ENCODE measurements at places on chromosomes 7 and 10.

- DNase-seq: no peak
Observed at GRCh38 chr7:90552521-90552920, 43.6 kb upstream of the CDK14 start.

- no peak for DNase-seq
Observed at GRCh38 chr7:138309186-138309585, 150.9 kb upstream of the TRIM24 start.

DNA sequence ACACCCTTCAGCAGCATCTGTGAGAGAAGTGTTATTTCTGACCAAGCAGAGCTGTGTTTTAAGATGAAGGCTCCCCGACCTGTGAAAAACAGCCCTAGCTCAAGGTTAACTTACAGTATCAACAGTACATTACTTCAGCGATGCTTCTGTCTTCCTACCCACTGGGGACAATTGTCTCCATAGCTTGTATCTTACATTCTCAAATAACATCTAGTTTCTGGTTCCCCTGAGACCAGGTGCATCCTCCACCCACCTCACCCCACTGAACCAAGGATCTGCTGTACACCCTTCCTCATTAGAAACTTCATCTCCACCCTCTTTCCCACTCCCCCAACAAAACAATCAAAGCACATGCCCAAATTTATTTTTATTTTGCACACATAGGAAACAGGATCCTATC is 102.0 kb downstream of the VOPP1 start:
- DNase-seq: no peak

GRCh38 chr10:846126-846685 is 85.3 kb downstream of the LARP4B start:
- DNase-seq: no peak

GRCh38 chr10:82462910-82463551 is 588.0 kb downstream of the NRG3 start:
- DNase-seq: no peak

- no peak for DNase-seq
Observed at GRCh38 chr10:132143162-132143561, 43.6 kb upstream of the DPYSL4 start.

DNA sequence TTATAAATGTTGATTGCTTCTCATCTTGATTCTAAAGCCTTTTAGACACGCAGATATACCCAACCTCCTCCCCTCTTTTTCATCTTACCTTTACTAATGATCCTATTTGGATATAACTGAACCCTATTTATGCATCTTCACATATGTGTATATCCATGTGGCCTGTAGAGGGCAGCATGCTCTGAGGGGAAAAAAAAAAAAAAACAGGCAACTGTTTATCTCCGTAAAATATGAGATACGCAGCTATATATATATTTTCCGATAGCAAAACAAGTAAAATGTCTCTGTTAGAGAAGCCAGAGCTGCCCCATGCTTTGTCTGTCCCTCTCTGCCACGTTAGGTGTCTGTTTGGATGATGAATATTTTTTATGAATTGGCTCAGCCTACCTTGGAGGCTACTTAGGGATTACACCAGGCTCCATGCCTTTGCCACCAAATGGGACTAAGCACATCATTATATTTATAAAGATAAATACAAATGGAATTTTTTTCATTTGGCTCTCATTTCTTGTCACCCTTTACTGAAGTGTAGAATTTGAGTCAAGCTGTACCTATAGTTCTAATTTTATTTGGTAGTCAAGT is 174.8 kb upstream of the FZD1 start:
- DNase-seq: no peak

DNA sequence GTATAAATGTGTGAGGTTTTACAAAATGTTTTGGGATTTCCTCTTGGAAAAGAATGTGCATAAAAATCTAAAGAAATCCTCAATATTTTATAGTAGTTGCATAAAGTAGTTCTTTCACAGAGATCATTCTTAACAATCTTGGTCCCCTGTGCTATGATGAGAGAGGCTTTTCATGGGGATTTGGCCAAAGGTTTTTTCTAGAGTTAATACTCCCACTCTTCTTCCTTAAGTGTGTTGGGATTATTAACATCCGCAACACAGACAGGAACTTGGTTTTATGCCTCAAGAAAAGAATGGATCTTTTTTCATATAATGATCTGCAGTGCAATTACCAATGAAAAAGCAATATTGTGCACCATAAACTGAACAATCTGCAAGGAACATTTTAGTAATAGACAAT is 71.5 kb downstream of the AGMO start:
- no peak for DNase-seq

- DNase-seq: no peak
Observed at GRCh38 chr7:158820656-158821055, 8.7 kb downstream of the ESYT2 start.

GRCh38 chr10:26739071-26739631 is 41.6 kb downstream of the PDSS1 start:
- no peak for DNase-seq

DNA sequence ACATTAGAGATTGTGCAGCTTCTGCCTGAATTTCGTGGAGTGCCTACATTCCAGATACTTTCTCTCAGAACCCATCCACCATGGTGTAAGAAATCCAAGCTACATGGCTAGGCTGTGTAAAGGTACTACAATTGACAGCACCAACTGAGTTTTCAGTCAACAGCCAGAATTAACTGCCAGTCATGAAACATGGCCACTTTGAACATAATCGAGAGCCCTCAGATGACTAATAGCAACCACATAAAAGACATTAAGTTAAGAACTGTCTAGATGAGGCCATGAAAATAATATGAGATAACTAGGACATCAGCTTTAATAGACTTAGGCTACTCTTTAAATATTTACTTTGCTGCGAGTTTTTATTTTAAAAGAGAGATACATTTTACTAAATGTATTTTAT is 1106.8 kb upstream of the LRRTM3 start:
- DNase-seq: no peak

- DNase-seq: no peak
Observed at GRCh38 chr7:50782375-50783208, at the start of gene GRB10. TSS of gene GRB10 (minus strand) at chr7:50782896. CDS start at chr7:50732322, 50,574 bp downstream.

DNA sequence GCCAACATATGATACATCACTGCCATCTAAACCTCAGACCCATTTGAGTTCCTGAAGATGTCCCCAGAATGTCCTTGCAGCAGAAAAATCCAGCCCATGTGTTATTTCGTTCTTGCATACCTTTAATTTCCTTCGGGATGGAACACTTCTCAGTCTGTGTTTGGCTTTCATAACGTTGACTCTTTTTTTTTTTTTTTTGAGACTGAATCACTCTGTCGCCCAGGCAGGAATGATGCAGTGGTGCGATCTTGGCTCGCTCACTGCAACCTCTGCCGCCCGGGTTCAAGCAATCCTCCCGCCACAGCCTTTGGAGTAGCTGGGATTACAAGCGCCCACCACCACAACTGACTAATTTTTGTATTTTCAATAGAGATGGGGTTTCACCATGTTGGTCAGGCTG is 148.8 kb upstream of the TNRC18 start:
- no peak for DNase-seq

GRCh38 chr10:17022466-17022825 is 107.2 kb downstream of the CUBN start:
- no peak for DNase-seq

DNA sequence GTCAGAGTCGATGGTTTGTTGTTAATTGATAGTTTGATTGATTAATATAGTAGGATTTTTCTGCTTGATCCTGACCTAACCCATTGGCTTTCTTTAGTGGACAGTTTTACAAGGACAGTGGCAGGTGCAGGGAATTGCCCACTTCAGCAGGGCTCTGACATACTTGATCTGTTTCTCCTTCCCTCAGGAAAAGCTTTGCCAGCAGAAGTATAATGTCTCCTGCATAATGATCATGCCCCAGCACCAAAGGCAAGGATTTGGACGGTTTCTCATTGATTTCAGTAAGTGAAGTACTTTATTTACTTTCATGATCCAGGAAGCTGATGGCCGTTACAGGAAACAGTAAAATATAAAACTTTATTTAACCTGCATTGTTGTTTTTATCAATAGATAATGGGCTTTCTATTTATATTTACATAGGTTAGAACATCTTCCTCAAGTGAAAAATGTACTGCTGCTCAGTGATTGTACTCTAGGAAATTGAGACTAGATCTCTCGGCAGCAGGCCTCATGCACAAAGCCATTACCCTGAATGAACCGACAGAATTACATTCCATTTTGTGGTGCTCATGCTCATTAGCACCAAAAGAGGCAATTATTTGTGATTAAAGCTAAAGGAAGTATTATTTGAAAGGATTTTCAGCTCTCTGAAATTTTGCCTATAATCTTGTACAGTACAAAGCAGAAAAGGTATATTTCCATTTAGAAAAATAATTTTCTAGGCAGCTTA is 122.5 kb upstream of the SAMD8 start:
- no peak for DNase-seq

DNA sequence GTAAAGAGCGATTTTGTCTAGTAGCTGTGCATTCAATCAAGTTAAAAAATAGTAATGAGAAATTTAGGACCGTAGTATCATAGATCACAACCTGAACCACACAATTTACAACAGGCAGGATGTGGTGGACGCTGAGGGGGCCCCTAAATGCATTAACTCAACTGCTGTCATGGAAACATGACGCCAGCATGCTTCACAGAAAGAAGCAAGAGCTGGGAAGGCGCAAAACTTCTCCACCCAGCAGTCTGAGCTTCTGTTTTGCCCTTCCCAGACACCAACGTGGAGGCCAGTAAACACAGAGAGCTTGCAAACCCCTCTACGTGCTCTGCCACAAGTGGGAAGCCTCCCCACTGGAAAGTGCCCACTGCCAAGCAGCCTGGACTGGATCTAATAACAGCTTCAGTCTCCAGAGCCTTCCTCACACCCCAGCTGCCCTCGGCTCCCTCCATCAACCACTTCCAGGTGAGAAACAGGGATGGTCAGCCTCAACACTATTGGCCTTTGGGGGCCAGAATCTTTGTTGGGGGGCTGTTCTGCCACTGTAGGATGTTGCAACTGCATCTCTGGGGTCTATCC is 151.8 kb downstream of the SFMBT2 start:
- peak; percentile 73 for DNase-seq

- no peak for DNase-seq
Observed at GRCh38 chr10:28281726-28282315, 21.0 kb downstream of the MPP7 start.

DNA sequence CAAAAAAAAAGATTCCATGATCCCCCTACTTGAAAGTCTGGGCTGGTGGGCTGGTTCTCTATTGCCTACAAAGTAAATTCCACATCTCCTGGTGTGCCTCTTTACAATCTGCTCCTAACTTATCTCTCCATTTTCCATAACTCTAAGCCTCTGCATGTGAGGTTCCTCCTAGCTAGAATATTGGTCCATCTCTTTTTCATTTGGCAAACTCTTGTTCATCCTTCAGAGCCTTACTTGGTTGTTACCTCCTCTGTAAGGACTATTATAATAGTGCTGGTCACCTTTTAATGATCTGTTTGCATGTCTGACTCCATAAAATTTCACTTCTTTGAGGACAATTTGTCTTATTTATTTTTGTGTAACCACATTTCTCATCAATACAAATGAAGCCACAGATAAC is 1.6 kb upstream of the NRCAM start:
- no peak for DNase-seq

- DNase-seq: no peak
Observed at GRCh38 chr7:130350945-130351790, 6.6 kb downstream of the CPA5 start.

DNA sequence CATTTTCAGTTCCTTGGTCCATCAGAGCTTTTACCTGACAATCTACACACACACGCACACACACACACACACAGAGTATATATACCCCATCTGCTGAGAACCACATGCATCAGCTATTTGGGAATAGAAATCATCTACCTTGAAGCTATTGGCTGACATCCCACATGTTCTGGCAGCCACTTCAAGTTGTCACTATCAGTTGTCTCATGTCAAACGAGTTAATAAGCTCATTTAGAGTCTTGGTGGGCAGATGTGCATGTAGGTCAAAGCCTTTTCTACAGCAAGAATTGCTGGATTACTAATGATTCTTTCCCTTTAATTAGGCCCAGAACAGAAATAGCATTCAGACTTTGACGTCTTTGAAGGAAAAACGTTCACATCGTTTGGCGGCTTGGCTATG is 36.8 kb downstream of the COL28A1 start:
- DNase-seq: no peak

DNA sequence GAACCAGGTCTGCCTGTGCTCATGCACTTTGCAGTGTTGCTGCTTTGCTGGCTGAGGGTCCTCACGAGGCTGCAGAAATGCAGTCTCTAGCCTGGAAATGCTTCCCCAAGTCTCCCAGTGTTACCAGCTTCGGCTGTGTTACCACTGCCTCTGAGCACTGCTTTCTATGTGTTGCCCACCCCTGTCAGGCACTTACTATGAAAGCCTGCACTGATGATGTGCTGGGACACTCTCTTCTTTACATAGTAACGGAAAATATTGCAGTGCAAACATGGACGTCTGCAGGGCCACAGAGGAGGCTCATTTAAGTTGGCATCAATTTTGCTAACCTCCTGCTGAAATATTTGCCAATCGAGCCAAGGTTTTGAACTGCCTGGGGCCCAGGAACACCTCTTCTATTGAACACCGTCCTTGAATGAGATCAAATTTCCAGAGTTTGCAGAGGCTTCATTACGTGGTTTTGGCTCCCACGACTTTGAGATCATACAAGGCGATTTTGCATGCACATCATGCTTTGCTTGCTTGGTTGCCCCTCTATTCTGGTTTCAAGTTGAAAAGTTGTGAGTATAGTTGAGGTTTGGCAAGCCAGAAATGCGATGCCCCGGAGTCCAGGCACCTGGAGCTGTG is 404.7 kb upstream of the PODXL start:
- DNase-seq: no peak

- no peak for DNase-seq
Observed at GRCh38 chr7:13240349-13240748, 552.9 kb downstream of the ARL4A start.
